NCI-H1694 treated with DMSO at 0.1 percent for 48 hours (cell line): ENCODE measurements at places on chromosomes 4 and X.
A peak's percentile ranks its signal among the peaks of the same experiment; 100 is the strongest.

- no peak for DNase-seq
Observed at GRCh38 chr4:109125084-109125483, 177.4 kb downstream of the COL25A1 start.

DNA sequence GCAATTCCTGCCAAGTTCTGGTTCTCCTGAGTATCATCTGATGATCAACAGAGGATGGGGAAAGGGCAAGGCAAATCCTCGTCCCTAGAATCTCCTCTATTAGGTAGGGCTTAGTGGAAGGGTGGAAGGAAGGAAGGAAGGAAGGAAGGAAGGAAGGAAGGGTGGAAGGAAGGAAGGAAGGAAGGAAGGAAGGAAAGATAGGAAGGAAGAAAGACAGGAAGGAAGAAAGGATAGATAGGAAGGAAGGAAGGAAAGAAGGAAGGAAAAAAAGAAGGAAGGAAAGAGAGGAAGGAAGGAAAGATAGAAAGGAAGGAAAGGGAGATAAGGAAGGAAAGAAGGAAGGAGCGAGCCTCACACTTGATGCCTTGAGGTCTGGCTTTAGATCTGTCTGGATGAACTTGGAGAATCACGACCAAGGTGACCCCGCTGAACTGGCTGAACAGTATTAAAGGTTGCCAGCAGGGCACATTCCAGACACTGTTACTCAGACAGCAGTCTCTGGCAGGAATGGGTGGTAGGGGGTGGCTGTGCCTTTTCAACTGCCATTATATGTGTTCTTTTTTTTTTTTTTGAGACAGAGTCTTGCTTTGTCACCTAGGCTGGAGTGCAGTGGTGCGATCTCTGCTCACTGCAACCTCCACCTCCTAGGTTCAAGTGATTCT is 57.1 kb downstream of the MAP7D2 start:
- DNase-seq: no peak

- DNase-seq: no peak
Observed at GRCh38 chr4:20368926-20369325, 117.2 kb downstream of the SLIT2 start.

DNA sequence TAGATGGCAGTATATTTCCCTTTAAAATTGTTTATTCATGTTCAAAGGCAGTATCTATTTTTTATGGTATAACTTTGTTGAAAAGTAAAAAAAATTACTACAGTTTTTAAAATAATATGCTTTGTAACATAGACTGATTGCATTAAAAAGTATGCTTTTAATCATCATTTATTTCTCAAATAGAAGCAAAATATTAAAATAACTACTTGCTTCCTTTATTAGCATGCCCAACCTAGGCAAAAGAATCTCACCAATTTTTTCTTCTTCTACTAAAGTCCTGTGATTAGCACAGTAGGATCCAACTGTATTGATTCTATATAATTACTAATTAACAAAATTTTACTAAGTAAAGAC is 69.6 kb upstream of the NFKB1 start:
- no peak for DNase-seq

DNA sequence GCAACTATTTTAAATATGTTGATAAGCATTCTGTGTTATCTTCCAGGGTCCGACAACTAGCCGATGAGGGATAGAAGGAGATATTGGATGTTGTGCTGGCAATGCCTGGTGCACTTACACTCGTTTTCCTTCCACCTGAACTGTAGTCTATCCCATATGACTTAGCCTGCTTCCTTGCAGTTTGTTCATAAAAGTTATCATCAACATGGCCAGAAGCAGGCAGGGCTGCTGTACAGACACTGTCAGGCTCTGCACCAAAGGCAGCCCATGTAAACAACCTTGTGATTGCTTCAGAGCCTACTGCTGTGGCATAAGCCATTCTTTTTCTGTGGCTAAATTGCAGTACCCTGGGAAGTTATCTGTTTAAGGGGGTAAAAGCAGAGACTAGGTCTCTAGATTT is 1.6 kb downstream of the MAPK10 start:
- peak; percentile 13 for DNase-seq

DNA sequence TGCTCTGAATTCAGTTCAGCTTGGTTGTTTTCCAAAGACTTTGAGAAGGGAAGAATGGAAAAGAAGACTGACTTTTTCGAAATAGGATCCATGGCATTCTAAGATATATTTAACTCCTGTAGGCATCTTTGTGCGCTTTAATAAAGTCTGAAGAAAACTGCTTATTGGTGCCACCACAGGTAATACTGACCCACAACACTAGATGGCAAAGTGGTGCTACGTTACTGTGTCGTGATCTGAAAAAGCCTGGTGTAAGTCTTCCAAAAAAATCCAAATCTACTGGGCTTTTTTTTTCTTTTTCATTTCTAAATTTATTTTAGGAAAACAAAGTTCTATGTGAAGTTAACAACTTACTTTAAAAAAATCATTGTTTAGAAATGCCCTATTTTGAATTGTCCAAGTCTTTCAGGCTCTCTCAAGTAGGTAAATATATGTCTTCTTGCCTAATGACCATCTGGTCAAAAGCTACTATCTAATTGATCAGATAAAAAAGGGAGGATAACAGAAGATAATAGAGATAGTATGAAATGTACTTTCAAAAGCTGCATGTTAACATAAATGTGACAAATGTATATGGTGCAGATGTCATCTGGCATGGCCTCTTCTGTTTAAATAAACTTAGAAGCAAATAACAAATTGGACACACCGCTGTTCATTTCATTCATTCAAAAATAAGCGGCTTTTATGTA is 47.0 kb upstream of the MID1IP1 start:
- peak; percentile 58 for DNase-seq

DNA sequence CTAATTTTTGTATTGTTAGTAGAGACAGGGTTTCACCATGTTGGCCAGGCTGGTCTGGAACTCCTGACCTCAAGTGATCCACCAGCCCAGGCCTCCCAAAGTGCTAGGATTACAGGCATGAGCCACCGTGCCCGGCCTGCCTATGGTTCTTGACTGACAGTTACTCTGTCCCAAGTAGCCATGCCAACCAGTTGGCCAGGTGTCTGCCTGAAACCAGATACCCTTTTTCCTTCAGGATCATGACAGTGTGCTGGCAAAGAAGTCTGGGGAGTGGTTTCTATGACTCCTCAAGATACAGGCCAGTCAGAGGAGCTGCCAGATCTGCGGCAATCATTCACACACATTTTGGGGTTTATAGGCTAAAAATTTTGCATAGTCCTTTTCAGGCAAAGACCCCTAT is 1.7 kb upstream of the LAS1L start:
- DNase-seq: no peak

GRCh38 chr4:15375667-15376066 is 52.2 kb upstream of the C1QTNF7 start:
- DNase-seq: no peak

DNA sequence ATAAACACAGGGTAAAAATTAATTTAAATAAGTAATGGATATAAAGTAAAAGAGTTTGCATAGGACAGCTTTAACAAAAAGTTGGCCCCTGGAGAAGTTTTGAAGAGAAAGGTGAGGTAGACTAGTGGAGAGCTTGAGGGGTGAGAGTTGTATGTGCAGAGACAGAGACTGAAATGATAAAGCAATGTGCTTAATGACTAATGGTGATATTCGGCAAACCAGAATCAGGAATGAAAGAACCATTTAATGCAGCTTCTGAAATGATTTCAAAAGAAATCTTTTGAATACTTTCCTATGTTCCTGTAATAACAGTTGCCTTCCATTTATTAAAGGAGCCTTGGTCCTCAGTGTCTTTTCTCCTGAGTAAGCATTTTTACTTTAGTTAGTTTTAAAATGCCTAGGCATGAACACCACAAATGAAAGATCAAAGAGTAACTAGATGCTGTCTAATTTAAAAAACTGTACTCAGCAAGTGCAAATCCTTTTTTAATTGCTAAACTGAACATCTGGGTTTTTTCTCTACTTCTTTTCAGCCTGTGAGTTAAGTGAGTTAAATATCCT is 28.5 kb downstream of the CAMK2D start:
- DNase-seq: no peak

GRCh38 chr4:57191523-57192034 is 81.4 kb upstream of the IGFBP7 start:
- DNase-seq: no peak

- no peak for DNase-seq
Observed at GRCh38 chr4:142351958-142352357, 494.1 kb downstream of the INPP4B start.

DNA sequence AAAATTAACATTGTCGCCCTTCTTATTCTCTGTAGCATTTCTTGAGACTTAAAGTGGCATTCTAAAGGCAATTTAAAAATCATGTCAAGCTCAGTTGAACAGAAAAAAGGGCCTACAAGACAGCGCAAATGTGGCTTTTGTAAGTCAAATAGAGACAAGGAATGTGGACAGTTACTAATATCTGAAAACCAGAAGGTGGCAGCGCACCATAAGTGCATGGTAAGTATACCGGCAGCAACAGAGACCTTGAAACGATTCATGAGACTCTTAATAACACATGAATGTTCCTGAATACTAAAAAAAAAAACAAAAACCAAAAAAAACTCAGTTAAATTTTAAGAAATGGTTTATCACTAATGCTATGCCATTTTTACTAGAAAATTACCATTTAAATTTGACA is 82.4 kb upstream of the HPRT1 start:
- peak; percentile 41 for DNase-seq

- no peak for DNase-seq
Observed at GRCh38 chr4:21752616-21753015, 196.0 kb downstream of the KCNIP4 start.

DNA sequence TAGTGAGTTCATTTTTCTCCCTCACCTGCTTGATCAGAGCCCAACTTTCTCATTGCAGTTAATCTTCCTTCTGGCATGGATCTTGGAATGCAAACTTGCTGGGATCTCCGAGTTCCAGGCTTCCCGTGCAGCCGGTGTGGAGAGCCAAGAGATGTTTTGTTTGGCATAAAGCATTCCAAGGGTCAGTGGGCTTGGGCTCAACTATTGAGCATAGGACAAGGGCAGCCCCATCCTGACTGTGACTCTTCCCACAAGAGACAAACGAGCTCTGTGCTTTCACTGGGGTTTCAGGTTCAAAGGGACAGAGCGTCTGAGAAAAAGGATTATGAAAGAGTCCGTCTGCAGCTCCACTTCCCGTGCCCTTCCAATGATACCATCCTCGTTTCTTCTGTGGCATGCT is 10.5 kb downstream of the TLR7 start:
- no peak for DNase-seq

DNA sequence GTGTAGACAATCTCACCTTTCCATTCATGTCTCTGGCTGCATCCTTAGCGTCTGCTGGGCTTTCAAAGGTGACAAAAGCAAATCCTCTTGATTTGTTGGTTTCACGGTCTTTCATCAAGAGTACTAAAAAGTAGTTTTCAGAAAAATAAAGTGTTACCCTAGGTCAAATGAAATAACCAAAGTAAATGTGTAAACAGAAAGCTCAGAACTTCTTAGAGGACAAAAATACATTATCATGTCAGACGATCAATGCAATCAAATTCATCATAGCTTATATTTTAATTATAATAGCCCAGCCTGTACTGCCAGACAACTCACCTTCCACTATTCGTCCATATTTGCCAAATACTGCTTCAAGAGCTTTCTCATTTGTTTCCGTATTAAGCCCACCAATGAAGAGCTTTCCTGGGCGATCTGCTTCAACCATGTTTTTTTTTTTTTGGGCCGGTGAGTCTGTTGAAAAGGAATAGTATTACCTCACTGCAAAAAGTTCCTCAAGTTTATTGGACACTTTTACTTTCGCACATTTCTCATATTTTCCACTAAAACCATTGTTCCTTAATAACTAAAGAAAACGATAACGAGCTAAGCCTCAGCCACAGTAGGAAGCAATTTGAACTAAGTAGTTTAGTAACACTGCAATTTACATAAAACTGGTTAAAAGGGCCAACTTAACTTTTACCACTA is 1.4 kb downstream of the RBMX start:
- no peak for DNase-seq

GRCh38 chr4:66602622-66603021 is 932.3 kb upstream of the EPHA5 start:
- no peak for DNase-seq

DNA sequence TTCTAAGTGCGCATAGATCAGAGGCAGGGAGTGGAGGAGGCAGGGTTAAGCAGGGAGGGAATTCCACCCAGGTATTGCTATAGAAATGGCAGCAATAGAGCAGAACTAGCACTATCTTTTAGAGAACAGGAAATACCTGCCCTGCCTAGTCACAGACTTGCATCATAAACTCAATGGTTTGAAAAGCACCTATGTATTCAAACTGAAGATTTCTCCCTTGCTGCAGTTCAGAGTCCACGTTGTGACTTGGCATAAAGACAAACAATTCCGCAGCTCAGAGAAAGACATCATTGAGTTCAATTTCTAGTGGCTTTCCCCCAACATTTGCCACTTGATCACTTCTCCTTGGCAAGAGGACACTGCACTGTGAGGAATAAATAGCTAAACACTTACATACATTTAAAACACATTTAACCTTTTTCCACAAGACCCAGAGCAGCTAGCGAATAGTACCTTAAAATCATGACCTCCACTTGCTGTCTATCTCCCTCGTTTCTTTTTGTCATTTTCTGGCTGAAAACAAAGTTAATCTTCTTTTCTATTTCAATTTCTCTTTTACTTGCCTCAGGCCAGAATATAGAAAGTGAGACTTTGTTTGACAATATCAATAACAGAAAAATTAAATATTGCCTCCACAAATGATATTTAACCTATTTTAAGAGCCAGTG is 42.4 kb downstream of the SLC7A11 start:
- no peak for DNase-seq

- DNase-seq: no peak
Observed at GRCh38 chr4:76753814-76754213, 144.1 kb downstream of the SOWAHB start.

- DNase-seq: no peak
Observed at GRCh38 chr4:10697086-10697485, 12.5 kb upstream of the CLNK start.
